Activated CD4-positive, alpha-beta T cell treated with anti-CD3 and anti-CD28 coated beads for 48 hours (primary cell): ENCODE measurements at places on chromosomes 5 and 9.

DNA sequence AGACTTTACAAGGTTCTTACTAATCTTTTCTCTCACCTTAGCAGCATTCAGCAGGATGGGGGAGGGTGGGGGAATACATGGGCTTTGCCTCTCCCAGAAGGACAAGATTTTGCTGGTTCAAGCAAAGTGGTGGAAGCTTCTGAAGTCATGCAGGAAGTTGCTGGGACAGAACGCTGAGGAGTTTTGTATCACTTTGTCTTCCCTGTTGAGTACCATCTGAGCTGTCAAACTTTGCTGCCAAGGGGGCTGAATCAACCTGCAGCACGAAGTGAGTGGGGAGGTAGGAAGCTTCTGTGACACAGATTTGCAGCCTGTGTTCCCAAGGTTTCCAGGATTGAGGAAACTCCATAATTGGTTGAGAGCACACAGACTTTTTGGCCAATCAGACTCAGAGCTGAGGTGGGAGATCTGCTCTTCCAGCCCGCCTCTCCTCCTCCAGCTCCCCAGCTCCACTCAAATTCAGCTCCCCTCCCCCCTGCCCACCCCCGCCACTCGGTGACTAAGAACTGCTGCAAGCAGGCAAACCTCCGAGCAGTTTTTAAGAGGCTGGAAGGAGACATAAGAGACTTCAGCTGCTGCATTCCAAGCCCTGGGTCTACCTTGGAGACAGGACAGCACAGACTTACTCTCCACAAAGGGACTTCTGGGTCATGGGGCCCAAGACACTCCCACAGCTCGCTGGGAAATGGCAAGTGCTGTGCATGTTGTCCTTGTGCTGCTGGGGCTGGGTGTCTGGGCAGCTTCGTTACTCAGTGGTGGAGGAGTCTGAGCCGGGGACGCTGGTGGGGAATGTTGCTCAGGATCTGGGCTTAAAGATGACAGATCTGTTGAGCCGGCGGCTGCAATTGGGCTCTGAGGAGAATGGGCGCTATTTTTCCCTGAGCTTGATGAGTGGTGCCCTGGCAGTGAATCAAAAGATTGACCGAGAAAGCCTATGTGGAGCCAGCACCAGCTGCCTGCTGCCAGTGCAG is at the start of gene PCDHGC5:
Gene PCDHGC5 (plus strand): TSS at position 491 of the 971 bp plus-strand sequence. CDS start 160 bp downstream, at position 651.
- DNase-seq: no peak

GRCh38 chr9:91266448-91266847 is 95.3 kb downstream of the AUH start:
- DNase-seq: no peak

DNA sequence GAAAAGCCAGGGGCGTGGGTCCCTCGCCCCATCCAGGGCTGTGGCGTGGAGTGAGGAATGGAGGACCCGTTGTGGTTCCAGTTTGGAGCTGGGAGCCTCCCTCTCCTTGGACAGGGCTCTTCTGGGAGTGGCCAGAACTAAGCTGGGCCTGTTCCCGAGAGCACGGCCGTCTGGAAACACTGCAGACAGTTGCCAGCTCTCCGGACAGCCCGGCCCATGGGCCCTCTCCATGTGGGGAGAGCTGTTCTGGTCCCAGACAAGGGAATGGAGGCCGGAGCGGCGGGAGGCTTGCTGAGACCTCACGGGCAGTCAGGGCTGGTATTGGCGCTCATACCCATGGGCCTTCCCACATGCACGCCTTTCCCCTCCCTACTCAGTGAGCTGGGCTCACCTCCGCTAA is 45.2 kb upstream of the FCN2 start:
- DNase-seq: no peak

GRCh38 chr5:107558823-107559375 is 111.8 kb downstream of the EFNA5 start:
- no peak for DNase-seq

GRCh38 chr9:68895741-68896478 is 118.0 kb downstream of the PRKACG start:
- no peak for DNase-seq

GRCh38 chr5:139994234-139994633 is 48.9 kb downstream of the NRG2 start:
- no peak for DNase-seq

DNA sequence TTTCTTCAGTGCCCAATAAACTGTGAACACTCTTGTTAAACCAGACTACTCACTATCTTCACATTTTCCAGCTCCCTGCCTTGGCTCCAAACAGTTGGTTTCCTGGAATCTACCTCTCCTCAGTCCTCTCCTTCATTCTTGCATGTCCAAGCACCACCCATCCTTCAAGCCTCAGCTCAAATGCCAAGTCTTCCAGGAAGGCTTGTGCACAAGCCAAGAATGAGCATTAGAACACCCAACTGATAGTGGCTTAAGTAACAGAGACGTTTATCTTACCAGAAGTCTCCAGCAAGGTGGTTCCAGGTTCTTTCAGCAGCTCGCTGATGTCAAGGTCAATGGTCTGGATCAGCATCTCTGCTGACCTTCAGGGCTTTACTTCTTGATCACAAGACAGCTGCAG is 60.1 kb downstream of the PTPDC1 start:
- DNase-seq: no peak

- DNase-seq: no peak
Measured at GRCh38 chr5:62627121-62627520, 48.5 kb downstream of the LRRC70 start.

- no peak for DNase-seq
Measured at GRCh38 chr5:110257971-110258370, 468.5 kb downstream of the TMEM232 start.

DNA sequence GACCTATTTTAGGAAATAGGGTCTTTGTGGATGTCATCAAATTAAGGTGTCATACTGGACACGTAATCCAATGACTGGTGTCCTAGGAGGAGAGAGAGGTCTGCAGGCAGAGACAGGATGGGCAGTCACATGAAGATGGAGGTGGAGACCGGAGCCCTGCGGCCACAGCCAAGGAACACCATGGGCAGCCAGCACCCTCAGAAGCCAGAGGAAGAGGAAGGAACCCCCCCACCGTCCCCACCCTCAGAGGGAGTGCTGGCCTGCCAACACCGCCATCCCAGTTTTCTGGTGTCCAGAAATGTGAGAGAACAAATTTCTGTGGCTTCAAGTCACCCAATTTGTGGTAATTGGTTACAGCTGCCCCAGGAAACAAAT is 88.3 kb downstream of the NSUN2 start:
- DNase-seq: no peak
